Endothelial cell (in vitro differentiated cells): ENCODE measurements at places on chromosomes 6 and 20. TPM values are rescaled to one million over a fixed set of nuclear protein-coding genes. Genes with fewer than 3 reads are reported as not detected.

The DUSP22 gene
- 57.3 TPM for total RNA-seq

The MCM9 gene
- 12.8 TPM for total RNA-seq

The FLRT3 gene
- 6.3 TPM for total RNA-seq

The HS3ST5 gene
- 0.51 TPM for total RNA-seq

The NR2E1 gene
- not detected for total RNA-seq

The NOTCH4 gene
- total RNA-seq: 151 TPM

- no peak for DNase-seq
Observed at GRCh38 chr6:96211341-96211740, 195.6 kb downstream of the FUT9 start.

GRCh38 chr6:87832025-87832825, 130.2 kb upstream of the AKIRIN2 start:
- DNase-seq: no peak

- no peak for DNase-seq
Observed at GRCh38 chr6:117188627-117189201, 76.6 kb upstream of the VGLL2 start.

- DNase-seq: no peak
Observed at GRCh38 chr6:160949531-160949930, 42.0 kb upstream of the MAP3K4 start.

DNA sequence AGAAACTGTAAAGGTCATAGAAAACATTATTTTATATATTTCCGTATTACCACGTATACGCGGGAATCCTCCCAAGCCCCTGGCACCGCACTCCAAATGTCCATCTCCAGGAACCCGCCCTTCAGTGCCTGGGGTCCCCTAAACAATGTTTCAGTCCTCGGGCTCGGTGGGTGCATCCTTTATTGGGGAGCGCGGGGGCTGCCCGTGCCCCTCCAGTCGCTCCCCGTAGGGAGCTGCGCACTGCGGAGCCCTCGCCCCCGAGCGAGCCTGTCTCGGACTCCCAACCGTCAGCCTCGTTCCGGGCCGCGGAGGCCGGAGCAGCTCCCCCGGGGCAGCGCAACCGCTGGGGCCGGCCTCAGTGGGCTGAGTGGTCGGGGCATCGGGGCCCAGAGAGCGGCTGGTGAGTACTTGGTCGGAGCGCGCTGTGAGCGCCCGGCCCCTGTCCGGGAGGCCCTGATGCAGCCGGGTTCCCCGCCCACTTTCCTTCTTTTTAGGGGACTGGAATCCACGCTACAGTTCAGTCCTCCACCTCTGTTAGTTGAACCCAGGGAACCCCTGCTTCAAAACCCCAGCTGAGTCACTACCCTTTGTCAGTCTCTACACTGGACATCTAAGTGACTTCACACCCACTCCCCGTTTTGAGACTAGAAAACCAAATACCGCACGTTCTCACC, at the start of gene DNAH8:
Gene DNAH8, plus strand, starts transcription at position 296 of the 674 bp plus-strand sequence. CDS start 7,499 bp downstream, outside the sequence.
- DNase-seq: peak; percentile 15

DNA sequence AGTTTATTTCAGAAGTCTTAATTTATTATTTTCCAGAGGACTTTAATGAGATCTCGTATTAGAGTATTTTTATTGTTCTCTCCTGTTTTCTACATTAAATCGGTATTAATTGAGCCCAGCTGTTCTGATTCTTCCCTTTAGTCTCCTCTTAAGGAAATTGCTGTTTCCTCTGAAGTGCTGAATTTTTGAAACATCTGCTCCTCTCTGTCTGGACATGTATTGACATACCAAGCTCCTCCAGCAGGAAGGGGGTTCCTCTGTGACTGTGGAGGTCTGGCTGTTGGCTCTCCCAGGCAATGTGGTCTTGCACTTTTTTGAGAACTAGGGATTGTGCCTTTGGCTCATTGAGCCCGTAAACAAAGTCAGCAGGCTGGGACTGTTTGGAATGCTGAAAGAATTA, 74.9 kb downstream of the MAP3K4 start:
- no peak for DNase-seq

DNA sequence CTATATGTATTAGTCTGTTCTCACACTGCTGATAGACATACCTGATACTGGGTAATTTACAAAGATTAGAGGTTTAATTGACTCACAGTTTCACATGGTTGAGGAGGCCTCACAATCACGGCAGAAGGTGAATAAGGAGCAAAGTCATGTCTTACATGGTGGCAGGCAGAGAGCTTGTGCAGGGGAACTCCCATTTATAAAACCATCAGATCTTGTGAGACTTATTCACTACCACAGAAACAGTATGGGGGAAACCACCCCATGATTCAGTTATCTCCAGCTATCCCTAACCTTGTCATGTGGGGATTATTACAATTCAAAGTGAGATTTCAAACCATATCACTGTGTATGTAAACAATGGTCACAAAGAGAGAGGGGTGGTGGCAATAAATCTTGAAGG, 6.6 kb downstream of the CST8 start:
- DNase-seq: no peak

DNA sequence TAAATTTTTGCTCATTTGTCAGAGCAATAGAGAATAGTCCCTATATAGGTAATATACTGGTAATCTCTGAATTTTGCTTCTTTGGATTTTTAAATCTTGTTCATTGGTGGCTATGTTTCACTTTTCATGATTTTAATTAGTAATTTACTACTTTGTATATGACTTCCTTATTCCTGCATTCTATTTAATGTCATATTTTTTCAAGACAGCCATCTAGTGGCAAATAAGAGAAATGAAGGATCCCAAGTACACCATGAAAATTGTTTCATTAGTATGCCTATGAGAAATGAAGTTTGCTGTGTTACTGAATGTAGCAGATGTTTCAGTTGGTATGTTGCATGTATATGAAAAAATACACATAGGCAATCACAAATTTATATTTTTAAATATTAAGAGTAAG, 82.4 kb downstream of the ZNF292 start:
- no peak for DNase-seq

- no peak for DNase-seq
Observed at GRCh38 chr6:51004380-51004779, 185.7 kb downstream of the TFAP2B start.
